ENCODE measurements at places on chromosomes 11 and 22. TPM values are rescaled to one million over a fixed set of nuclear protein-coding genes. Genes with fewer than 3 reads are reported as not detected.

- no peak overlapping the region for H3K4me3 ChIP-seq
- H3K4me1 ChIP-seq, result no peaks in the 10 kb centered on the region
- no peak overlapping the region for H3K27ac ChIP-seq
- peak; percentile 21 for DNase-seq
Measured at GRCh38 chr11:77879218-77879617, 58.3 kb downstream of the AAMDC start.

FGF19 gene
- not detected for total RNA-seq

DNA sequence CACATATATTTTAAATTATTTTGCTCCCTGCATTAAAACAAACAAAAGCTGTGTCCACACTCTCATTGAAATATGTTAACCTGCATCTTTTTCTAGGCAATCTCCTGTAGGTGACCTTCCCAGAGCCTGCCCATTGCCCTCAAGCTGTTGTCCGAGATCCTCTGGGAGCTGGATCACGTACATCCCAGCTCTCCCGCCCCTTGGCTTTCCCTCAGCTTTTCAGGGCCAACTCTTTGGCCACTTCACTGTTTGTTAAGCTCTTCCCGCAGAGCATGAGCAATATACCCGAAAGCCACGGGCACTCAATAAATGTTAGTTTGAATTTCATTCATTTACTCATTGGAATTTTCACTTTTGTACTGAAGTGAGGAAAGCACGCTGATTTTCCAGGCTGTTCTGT, 32.2 kb downstream of the ELMOD1 start:
- no peaks in the 10 kb centered on the region for H3K4me1 ChIP-seq
- no peak for DNase-seq
- no peaks in the 10 kb centered on the region for H3K36me3 ChIP-seq
- H3K4me3 ChIP-seq, result no peak overlapping the region
- peaks cover 13% of the 10 kb centered on the region for H3K27me3 ChIP-seq

GRCh38 chr11:94708642-94709041, 59.5 kb upstream of the AMOTL1 start:
- no peaks in the 10 kb centered on the region for H3K36me3 ChIP-seq
- H3K27ac ChIP-seq, result no peak overlapping the region
- H3K4me3 ChIP-seq, result no peak overlapping the region
- H3K27me3 ChIP-seq, result no peaks in the 10 kb centered on the region
- peaks cover 20% of the 10 kb centered on the region for H3K4me1 ChIP-seq

DNA sequence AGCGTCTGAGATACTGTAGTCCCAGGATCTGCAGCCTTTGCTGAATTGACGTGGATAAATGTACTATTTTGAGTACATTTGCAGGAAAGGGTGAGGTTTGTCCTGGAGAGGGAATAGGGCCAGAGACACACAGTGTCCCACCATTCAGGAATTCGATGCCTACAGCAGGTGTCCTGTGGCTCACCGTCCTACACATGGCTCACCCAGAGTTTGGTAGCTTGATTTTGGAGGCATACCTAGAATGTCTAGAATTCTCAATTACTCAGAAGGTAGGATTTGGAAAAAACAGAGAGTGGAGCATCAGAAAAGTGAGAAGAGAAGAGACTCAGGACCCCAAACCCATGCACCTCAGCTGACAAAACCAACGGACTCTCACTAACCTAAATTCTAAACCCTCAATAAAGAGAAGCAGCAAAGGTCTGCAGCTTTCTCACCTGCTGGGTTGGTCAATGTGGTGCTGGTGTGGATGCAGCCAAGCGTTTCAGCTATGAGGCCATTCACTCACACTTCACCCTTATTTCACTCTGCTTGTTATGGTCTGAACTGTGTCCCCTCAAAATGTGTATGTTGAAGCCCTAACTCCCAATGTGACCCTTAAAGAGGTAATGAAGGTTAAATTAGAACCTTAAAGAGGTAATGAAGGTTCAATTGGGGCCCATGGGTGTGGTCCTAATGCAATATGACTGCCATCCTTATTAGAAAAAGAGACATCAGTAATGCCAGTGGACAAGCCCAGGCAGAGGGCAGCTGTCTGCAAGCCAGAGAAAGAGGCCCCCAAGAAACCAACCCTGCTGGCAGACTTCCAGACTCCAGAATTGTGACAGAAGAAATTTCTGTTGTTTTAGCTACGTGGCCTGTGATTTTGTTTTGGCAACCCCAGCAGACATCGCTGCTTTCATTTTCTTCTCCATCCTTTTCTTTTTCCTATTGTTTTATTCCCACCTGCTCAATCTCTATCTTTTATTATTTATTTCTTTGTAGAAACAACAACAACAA, 187.8 kb downstream of the SNX19 start:
- H3K4me3 ChIP-seq, result no peak overlapping the region
- DNase-seq, result no peak
- H3K27me3 ChIP-seq, result no peaks in the 10 kb centered on the region
- H3K4me1 ChIP-seq, result peaks cover 18% of the 10 kb centered on the region
- no peaks in the 10 kb centered on the region for H3K36me3 ChIP-seq
- no peak overlapping the region for H3K27ac ChIP-seq

Data from stomach (tissue), 19 donors.